Stimulated activated naive CD8-positive, alpha-beta T cell treated with anti-CD3 and anti-CD28 coated beads, Interleukin-15, Interleukin-2, amounts not matched to agents 100 U/mL and 50 U/mL, for 24 hours (primary cell): ENCODE measurements at places on chromosomes 2 and 18.

DNA sequence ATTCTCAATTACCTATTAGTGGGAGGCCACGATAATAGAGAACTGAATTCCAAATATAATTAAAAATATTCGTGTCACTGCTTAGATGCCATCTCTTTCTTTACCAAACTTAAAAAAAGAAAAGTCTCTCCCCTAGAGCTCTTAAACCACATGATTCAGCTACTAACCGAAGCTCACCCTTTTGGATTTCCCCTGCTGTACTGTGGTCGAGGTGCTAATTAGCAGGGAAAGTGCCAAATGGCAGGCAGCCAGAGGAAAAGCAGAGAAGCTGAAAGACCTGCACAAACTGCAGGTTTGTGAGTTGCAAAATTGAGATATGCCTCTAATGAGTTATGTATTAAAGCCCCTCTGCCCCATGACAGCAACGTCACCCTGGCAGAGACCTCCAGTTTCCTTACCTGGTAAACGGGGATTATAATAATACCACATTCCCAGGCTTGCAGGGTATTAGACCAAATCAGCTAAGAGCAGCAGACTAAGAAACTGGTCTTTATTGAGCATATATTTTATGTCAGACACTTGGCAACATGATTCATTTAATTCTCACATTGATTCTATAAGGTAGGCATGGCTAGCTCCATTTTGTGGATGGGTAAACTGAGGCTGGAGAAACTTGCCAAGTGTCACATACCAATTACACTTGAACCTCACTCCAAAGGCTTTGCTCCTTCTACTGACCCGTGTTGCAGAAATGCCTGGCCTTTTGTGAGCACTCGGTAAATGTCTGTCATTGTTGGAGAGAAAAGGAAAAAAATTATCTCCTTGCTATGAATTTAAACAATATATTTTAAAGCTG lies 259.7 kb downstream of the LPIN1 start:
- peak; percentile 78 for DNase-seq

- DNase-seq, result peak; percentile 47
Observed at GRCh38 chr2:127226520-127227263, 6.6 kb upstream of the CYP27C1 start.

GRCh38 chr18:63444580-63444979 lies 22.3 kb upstream of the VPS4B start:
- no peak for DNase-seq

- DNase-seq, result no peak
Observed at GRCh38 chr2:7612969-7613368, 695.8 kb downstream of the RNF144A start.

DNA sequence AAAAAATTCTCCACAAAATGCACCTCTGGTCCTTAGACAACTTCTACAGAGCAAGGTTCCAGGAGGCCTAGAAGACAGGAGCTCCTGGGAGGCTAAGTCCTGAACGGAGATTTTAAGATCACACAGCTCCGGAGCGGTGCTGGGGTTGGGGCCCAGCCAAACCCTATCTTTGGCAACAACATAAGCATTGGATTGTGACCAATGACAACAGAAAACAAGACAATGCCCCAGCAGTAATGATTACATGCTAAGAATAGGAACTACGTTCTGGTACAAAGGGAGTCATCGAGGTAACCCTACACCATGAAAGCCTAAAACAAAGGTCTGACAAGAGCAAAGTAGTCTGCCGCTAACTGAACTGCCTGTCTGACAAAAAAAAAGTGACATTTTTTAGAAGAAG lies 171.2 kb downstream of the CMPK2 start:
- DNase-seq, result no peak

DNA sequence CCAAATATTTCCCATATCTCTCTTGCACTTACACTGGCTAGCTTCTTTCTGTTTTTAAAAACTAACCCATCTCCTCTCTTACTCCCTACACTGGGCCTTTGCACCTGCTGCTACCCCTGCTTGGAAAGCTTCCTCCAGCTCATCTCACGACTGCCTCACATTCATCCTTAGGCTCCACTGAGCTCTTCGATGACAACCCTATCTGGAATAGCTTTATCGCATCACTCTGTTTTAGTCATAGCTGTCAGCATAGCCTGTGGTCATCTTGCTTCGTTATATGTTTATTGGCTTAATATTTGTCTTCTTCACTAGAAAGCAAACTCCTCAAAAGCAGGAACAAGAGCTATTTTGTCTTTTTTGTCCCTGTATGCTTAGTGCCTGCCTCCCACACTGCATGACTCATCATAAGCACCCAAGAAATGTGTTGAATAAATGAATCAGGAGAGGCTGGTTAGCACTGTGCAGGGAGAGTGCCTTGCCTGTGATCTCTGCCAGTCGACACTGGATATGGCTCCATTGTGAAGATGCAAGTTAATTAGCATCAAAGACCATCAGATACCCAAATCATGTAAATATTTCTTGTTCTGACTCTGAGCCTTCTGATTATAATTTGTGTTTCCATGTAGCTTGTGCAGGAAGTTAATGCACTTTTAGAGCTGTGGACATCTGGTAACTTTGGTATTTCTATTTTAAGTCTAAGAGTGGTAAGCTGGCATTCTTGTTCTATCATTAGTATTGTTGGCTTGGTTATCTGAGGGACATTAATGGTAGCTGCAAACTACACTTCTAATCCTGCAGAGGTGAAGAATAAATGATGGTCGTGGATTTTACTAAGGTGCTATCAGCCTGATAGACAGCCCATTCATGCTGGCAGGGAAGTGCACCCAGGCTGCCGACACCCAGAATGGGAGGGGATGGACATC lies 10.3 kb upstream of the DYTN start:
- DNase-seq, result no peak

DNA sequence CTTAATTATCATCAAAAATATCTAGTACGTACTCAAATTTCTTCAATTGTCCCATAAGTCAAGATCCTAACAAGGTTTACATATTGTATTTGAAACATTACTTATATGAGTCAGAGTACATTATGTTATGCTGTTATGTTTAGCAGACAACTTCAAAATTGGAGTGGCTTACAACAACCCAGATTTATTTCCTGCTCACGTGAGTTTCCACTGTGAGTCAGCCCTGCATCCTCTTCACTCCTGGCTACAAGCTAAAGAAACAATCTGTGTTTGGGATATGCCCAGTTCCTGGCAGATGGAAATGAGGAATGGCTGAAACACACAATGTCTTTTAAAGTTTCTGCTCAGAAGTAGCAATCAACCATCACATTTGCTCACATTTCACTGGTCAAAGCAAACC lies 31.5 kb upstream of the TANC1 start:
- no peak for DNase-seq

DNA sequence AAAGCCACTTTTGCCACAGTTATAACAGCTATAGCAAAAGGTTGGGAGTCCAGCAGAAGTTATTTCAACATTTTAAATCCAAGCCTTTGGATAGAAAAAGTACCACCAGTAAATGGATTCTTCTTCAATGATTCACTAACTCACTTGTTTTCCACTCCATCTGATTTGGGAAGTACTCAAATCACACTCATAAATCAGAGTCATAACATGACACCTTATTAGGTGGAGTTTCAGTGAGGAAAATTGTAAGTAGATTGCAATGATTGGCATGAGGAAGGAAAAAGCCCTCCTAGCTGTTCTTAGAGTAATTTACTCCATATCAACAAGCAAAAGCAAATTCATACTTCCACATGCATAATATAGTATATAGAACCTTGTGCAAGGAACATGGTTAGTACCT lies 132.9 kb downstream of the NR4A2 start:
- no peak for DNase-seq

GRCh38 chr2:120443946-120444345 lies 98.0 kb downstream of the INHBB start:
- DNase-seq, result no peak

DNA sequence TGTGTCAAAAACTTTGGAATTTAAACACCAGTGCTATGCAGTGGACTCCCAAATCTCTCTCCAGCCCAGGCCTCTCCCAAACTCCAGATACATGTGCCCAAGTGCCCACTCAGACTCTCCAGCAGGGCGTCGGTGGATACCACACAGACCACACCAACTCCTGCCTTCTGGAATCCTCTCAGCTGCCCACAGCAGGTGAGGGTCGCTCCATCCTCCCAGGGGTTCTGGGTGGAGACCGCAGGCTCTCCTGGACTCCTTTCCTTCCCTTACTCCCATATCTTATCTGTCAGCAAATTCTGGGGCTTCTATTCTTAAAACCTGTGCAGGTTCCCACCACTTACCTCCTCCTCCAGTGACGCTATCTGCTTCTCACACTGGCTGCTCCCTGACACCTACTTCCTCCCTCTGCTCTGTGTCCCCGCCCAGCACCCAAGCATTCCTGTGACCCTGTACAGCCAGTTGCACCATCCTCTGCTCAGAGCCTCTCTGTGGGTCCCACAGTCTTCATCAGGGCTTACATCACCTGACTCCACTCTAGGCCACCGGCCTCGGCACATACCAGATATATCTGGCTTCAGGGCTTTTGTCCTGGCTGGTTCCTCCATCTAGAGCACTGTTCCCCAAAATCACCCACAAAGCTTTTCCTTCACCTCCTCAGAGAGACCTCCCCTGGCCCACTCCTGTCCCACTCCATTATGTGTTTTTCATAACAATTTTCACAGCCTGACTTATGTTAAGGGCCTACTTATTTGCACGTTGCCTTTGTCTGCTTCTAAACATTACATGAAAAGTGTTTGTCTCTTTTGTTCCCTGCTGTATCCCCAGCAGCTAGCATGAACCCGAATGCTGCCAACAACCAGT lies 2.6 kb upstream of the IMP4 start:
- DNase-seq, result no peak

DNA sequence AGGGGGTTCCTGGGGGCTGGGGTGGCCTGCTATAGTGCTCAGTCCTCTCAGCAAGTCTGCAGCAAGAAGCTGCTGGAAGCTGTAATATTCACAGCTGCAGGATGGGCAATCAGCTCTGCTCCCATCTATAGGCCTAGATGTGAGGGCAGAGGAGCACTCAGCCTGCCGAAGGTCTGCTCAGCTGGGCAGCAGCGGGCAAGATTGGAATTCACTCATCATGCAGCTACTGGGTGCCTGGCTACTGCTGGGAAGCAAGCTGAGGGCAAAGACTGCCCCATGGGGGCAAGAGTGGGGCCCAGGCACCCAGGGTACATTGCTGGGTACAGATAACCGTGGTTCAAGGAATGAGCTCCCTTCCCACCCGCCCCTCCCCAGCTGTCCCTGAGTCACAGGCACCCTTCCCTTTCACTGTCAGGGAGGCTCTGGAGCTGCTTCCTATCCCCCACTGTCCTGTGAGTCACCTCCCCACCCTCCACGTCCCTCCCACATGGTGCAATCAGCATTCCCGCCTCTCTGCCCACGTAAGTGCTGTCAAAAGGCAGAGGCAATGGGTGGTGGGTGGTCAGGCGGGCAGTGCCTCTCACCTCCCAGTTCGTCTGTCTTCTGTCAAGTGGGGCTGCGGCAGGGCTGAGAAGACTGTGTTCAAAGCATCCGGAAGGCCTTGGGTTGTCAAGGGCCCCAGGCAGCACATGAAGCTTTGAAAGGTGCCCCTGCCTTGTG lies 169.2 kb downstream of the TRIM43 start:
- no peak for DNase-seq

DNA sequence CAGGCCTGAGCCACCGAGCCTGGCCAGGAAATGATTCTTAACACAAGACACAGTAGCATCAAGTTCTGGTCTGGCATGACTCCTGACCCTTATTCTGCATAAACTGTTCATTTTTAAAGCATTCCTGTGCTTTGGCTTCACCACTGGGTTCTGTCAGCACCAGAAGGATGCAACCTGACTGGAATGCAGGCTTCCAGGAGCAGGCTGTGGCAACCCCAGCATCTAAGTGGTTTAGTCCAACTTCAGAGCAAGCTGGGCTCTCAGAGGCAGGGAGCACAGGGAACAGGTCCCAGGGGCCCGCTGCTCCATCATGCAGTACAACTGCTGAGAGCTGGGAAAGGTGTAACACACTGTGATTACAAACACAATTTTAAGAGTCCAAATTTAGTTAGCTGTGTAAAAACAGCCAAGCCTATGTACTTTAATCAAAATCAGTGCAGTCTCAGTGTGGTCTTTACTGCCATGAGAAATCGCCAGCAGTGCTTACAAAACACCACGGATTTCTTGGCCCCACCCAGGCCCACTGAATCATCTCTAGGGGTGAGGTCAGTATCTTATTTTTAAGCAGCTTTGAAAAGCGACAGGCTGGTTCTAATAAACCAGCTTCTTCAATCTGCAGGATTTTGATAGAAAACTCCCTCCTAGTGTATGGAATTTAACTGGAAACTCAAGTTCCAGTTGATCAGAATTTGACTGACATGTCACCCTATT lies 44.4 kb upstream of the TMEM182 start:
- DNase-seq, result no peak

DNA sequence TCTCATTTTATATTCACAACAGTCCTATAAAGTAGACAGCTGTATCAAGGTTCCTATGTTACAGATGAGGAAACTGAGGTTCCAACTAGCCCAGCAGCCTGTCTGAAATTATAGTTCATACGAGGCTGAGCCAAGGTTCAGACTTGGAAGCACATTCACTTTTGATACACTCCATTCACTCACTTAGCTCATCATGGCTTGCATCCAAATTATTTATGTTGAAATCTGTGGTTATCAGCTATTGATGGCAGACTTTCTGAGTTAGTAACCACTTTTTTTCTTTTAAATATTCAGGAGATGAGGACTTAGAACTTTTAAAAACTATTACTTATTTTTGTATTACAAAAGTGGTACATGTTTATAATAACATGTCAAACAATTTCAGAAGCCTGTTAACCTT lies 188.2 kb downstream of the MTX2 start:
- no peak for DNase-seq

DNA sequence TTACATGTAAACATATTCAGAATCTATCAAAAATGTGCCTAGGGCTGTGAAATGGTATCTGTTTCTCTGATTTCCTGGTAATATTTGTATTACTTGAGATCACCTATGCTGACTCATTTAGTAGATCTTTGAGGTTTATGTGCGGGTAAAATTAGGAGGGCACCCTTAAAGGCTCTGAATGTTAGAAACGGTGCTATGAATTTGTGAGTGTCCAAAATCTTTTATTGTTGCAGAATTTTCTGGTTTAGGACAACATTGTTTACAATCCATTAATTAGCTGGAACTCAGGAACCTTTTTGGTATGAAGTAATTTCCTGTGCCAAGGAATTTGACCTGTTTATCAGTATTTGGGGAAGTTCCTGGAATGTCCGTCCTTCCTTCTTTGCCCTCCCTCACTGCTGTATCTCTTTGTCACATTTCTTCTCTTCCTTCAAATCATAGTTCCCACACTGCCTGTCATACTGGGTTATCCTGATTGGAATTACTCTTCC lies 130.5 kb downstream of the TANC1 start:
- no peak for DNase-seq
